GM04503 (cell line): ENCODE measurements at places on chromosomes 4 and X.

DNA sequence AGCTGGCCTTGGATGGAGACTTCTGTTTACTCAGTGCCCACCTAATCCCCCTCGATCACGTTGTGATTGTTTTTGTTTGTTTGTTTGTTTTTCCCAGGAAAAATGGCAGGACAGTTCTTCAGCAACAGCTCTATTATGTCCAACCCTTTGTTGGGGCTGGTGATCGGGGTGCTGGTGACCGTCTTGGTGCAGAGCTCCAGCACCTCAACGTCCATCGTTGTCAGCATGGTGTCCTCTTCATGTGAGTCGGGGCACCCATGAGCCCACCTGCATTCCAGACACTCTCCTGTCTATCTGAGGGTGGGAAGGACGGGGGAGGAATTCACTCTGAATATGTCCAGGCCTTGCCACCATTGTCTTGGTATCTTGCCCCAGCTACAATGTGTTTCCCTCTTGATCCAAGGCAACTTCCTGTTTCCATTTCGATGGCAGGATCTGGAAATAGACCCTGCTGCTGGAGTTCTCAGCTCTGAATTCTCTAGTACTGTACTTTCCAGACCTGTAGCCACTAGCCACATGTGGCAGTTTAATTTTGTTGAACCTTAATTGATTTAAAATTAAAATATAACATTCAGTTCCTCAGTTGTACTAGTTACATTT, 10.5 kb downstream of the SLC34A2 start:
- no peak for DNase-seq

DNA sequence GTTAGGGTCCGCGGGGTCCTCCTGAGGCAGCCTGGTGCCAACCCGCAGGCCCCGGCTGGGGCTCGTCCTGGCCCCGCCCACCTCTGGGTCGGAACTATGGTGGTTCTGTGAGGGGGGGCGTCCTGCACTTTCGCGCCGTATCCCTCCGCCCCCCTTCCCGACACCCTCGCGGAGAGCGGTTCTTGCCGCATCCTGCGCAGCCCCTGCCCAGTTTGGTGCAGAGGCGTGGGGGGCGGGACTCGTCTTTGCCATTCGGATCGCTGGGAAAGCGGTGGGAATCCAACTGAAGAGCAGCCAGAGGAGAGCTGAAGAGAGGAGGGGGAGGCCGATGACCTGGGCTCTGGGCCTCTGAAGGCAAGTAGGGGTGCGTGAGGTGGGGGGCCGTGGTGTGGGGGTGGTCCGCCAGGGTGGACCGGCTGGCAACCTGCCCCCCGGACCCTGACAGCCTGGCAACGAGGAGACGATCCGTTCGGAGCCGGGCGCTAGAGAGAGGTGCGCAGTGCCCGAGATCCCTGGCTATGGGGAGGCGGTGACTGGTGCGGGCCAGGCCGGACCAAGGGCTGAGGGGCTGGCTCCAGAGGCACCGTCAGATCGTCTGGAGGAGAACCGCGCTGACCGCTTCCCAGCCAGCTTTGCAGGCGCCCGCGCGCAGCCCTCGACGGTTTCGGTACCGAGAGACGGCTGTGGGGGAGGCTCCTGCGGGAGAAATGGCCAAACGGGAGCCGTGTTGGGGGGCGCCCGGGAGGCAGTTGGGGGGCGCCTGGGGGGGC, at the start of gene GPRASP1:
Gene GPRASP1 (plus strand): TSS at position 242 of the 770 bp plus-strand sequence. CDS start 2,431 bp downstream, outside the sequence.
- DNase-seq, result no peak

DNA sequence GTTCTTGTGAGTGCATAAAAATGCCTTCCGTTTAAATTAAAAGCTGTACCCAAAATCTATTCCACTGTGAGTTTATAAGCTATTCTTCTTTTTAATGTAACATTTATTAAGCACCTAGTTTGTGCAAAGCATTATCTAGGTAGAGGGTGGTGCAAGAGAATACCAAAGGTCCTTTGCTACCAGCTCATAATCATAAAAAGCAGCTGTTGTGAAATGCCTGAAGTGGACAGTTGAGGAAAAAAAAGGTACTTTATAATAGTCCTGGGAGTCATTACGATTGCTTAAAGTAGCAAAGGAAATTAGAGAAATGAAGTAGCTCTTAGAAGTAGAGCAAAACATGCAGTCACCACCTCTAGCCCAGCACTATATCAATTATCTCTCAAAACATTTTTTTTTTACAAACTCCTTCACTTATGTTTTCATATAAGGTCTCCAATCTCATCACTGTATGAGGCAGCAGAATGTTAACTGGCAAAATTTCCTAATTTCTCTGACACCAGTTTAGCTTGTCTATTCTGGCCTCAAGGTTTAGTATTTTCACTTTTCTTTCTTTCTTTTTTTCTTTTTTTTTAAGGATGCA, 2.1 kb downstream of the MBNL3 start:
- no peak for DNase-seq

DNA sequence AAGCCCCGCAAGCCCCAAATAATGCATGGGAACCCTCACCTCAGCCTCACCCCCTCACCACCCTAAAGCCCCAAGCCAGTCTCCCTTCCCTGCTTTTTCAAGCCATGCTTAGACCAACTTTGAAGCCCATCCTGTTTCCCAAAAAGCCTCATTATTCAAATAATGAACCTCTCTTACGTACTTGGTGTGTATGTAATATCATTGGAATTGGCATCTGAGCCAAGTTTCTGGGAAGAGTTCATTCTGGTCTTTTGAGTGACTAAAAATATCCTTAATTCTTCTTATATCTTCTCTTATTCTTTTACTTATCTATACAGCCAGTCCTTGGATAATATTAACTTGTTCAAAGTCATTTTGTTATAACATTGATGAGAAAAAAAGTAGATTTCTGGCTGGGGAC, 875.8 kb upstream of the SLIT2 start:
- DNase-seq, result no peak

DNA sequence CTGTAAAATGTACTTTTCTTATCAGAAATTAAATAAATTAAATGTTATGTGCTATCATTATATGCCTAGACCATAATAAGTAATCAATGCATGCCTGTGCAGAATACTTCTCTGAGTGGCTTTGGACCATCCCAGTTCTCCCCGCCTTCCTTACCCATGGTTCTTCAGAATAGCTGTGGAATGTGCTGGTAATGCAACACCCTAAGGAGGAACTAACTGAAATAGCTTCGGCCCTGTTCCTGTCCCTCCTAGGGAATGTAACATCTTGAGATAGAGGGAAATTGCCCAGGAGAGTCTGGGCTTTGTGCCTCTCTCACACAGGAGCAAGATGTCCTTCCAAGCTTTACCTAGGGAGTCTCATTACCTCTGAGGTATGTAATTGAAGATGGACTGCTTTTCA, 693.6 kb upstream of the HS3ST1 start:
- DNase-seq, result no peak

DNA sequence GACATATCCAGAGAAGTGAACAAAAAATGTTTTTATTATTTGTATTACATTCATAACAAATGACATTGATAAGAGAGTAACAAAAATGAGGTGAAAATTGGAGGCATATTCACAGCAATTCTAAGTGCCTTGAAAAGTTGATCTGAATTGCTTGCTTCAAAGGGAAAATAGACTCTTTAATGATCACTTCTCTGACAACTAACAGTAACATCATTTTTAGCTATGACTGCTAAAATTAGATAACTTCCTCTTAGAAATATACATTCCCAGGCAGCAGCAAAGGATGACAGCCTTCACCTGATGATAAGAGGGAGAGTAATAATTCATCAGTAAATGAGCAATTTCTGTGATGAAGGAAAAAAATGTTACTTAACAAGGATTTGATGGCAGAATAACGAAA, 472.5 kb downstream of the PCDH10 start:
- no peak for DNase-seq

DNA sequence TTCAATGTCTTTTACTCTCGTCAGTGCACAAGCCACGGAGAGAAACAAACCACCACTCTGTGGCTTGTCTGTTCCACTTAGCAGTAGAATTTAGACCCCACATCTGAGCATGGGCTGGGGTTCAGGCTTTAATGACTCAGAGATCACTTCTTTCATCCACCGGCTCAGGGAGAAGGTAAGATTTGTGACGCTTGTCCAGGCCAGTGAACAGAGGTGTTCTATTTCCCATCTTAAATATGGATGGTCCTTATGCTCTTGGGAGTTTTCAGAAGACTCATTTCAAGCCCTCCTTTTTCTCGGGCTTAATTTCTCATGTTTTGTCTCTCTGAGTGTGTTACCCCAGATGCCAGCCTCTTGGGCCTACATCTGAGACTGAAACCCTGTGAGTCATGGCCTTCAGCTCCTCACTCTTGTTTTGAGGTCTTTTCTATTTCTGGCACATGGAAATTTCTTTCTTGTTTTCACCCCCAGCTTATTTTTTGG, 127.4 kb upstream of the SFRP2 start:
- DNase-seq, result no peak

DNA sequence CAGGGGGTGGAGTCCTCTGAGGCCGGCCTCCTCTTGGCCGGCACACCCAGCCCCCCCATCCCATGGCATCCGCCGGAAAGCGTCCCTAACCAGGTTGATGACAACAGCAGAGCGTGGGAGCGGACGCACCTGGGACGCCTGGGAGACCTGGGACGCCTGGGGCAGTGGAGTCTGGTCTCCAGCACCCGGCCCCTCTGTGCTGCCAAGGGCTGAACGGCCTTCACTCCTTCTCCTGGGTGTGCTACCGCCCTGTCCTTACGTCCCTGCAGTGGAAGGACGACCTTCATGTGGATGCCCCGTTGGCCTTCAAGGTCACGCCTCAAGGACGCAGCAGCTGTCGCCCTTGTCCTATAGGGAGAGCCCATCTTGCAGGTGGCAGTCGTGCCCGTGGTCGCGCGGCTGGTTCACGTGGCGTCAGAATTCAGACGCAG, 26.9 kb downstream of the NKX1-1 start:
- no peak for DNase-seq

GRCh38 chrX:100973411-100973810, 3.9 kb downstream of the ARL13A start:
- no peak for DNase-seq
